ENCODE measurements at places on chromosomes 3 and 15.

DNA sequence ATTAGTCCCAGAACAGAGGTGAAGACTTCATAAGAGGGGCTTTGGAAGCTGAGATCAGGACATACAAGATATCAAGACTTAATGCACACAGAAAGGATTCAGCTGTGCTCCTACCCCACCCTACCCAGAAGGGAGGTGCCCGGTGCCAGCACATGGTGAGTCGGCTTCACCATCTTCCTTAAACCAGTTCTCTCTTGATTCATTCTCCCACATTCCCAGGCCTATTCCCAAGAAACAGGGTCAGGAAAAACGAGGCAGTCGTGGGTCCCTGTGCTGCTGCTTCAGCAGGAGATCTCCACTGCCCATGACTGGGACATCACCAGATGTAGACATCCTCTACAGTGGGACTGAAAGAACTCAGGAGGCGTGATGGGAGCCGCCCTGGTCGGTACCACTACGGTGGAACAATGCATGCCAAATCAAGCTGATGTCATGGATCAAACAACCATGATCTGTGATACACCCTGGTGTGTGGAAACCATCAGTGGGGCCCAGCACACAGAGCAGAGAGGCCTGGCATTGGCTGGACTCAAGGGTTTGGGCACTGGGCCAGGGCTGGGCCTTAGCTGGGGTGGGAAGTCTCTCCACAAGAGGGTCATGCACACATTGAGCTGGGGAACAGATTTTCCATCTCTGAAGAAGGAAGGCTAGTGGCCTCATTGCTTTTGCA lies 41.9 kb downstream of the CCDC12 start:
- peak; percentile 55 for DNase-seq

DNA sequence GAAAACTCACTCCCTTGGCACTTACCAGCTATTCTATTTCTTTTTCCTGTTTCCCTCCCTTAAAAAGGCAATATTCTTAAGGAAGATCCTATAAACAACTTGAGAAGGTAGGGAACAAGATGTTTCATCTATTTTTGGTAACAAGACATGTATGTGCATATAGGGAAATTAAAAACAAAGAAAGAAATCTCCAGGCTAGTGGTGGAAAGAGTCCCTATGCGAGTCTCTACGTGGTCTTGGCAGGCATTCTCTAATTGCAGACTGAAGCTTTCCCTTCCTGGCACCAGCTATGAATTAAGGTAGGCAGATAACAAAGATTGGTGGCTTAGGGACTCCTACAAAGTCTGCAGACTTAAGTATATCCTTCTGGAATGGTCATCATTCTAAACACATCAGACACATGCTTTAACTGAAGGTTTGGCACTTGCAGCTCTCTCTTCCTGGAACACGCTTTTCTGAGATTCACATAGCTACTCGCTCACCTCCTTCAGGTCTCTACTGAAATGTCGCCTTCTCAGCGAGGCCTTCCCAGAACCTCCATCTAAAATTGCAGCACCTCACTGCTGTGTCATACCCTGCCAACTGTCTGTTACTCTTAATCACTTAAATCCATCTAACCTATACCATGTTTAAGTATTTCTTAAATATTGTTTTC lies 336.0 kb downstream of the VGLL3 start:
- no peak for DNase-seq

DNA sequence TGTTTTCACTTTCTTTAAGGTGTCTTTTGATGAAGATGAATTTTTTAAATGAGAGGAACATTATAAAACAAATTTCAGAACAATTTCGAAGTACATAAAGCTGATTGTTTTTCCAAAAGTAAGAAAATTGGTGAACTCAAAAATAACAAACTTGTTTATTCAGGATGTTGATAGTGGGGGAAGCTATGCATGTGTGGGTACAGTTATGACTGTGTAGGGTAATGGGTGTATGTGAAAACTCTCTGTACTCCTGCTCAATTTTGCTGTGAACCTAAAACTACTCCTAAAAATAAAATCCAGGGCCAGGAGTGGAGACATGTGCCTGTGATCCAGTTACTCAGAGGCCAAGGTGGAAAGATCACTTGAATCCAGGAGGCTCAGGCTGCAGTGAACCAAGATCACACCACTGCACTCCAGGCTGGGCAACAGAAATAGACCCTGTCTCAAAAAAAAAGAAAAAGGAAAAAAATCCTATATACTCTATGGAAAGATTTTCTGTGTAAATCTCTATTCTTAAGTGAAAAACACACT lies 37.2 kb downstream of the PIK3CB start:
- DNase-seq, result no peak

DNA sequence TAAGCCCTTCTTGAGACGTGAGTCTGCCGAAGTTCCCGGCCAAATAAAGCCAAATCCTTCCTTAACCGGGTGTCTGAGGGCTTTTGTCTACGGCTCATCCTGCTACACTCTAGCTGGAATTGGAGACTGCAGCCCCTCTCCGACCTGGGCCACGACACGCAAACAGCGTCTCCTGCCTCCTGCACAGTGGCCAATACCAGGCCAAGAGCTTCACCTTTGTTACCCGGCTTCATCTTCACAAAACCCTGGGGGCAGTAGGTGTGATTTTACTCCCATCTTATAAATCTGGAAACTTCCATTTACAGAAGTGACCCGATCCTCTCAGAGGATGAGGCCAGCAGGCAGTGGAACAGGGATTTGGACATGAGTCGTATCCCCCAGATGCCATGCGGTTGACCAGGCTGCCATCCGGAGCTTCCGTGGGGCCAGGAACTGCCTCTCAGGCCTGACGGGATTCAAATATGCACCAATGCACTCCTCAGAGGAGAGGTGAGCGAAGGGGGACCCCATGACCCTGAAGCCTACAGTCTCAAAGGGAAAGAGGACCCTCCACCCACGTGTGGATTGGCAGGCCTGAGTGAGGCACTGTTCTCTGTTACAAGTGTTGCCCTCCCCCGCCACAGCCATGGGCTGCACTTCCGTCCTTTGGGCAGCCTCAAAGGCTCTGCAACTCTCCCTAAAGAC lies 53.2 kb upstream of the KLF13 start:
- no peak for DNase-seq

DNA sequence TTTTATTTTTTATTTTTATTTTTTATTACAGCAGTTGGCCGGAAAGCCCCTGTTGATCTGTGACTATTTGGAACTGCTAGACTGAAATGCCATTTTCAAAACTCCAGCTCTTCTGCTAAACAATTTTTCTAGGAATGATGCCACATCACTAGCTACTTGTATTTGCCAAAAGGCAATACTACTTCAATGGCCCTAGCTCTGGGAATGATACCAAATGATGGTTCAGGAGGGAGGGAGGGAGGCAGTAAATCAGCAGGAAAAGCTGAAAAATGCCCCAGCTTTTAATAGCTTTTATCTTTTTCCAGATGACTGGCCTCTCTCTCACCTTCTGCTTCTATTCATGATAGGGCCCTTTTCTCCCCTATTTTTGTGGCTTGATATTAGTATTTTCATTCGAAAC lies 2.6 kb upstream of the CHL1 start:
- no peak for DNase-seq

- DNase-seq, result peak; percentile 78
Measured at GRCh38 chr3:48222616-48223513, at the start of gene CAMP. Gene CAMP (plus strand): TSS chr3:48223495. CDS start chr3:48223512, 17 bp downstream.

GRCh38 chr3:53890726-53891475 lies 758 bp downstream of the SELENOK start:
- DNase-seq, result peak; percentile 47

- peak; percentile 81 for DNase-seq
Measured at GRCh38 chr3:140629357-140630137, 48.3 kb upstream of the TRIM42 start.

- DNase-seq, result no peak
Measured at GRCh38 chr3:15186101-15186476, 20.0 kb upstream of the CAPN7 start.

DNA sequence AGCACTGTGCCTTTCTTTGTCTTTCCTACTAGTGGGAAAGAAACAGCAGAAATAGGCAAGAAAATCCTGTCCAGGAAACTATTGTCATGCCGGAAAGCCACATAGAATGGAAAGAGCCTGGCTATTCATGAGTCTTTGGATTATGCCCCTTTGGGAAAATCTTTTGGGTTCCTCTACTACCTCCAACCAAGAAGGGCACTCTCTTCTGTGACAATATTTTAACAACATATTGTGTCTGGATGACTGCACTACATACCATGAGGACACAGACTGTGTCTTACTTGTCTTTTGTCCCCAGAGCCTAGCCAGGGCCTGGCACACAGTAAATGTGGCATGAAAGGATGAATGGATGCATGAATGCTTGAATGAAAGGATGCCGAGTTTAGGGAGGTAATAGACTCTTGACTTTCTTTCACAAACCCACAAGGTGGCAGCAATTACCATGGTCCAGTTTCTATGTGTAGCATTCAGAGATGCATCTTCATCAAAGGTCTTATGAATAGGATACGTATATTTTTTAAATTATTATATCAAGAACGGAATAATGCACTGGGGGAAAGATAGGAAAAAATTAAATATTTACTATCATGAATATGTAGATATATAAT lies 30.3 kb downstream of the ARL14 start:
- DNase-seq, result peak; percentile 74

GRCh38 chr3:190718671-190719070 lies 143.8 kb downstream of the GMNC start:
- DNase-seq, result peak; percentile 57

- no peak for DNase-seq
Measured at GRCh38 chr15:41462084-41462795, 31.4 kb upstream of the ITPKA start.

DNA sequence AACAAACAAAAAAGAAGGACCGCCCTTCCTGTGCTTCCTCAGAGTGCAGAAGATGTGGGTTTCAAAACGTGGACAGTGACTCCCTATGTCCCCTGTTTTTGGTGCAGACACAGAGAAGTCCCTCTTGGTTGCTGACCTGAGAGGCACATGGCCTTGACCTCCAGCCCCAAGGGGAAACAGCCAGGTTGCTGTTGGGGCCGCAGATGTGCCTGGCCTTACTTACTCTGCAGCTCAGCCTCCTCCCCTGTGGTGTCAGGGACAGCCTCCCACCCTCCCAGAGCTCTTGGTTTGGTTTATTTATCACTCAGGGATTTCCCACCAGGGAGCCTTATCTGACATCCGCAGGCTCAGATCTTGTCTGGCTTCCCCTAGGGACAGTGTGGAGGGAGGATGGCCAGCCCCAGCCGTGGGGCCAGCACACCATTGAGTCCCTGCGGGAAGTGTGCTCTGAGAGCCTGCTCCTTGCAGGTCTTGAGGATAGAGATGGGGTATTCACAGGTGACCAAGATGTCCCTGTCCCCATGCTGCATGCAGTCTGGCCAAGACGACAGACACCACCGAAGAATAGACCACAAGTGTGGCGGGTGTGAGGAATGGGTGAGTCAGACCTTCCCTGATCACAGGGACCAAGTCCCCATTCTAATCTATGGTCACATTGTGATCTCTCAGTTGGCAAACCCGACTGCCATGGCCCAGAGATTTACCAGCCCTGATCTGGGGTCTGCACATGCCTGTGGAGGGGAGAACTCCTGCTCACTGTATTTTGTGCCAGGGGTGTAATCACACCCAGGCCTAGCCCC lies 134.3 kb upstream of the ABHD17C start:
- no peak for DNase-seq

DNA sequence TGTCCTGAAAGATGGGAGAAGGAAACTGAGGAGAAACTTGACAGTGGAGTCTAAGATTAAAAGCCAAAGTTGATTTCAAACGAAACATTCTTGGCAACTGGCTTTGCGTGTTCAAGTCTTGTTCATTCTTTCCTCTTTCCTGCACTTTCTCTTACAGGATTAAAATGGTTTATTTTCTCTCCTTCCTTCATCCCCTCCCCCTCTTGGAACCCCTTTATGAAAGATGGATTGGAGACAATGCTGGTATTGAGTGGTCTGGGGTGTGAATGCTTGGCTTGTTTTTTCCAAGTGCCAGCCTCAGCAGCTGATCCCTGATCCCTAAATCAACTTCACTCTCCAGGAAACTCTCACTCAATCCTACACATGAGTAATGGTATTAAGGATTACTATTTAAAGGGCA lies 703 bp upstream of the LSAMP start:
- no peak for DNase-seq

Data from fibroblast of pulmonary artery (primary cell).